Naive thymus-derived CD4-positive, alpha-beta T cell (primary cell): ENCODE measurements at places on chromosomes 2 and 18. TPM values are rescaled to one million over a fixed set of nuclear protein-coding genes. Genes with fewer than 3 reads are reported as not detected.

DNA sequence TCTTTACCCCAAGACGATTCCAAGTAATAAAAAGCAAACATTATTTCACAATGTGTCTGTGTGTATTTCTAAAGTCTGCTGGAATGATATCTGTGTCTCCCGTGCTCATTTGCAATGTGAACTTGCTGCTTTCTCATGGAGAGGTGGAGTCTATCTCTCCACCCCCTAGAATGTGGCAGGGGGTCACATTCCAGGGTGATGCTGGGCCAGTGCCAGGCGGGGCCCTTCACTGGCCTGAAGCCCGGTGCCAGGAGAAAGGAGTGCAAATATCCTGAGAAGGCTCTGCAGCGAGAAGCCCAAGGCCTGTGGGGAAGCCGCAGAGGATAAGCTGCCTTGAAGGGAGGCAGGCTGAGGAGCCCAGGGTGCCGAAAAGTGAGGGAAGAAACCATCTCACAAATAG, 26.8 kb upstream of the LDLRAD4 start:
- no peak overlapping the region for H3K27ac ChIP-seq
- no peaks in the 10 kb centered on the region for H3K36me3 ChIP-seq
- no peak for DNase-seq
- H3K4me3 ChIP-seq = no peak overlapping the region

DNA sequence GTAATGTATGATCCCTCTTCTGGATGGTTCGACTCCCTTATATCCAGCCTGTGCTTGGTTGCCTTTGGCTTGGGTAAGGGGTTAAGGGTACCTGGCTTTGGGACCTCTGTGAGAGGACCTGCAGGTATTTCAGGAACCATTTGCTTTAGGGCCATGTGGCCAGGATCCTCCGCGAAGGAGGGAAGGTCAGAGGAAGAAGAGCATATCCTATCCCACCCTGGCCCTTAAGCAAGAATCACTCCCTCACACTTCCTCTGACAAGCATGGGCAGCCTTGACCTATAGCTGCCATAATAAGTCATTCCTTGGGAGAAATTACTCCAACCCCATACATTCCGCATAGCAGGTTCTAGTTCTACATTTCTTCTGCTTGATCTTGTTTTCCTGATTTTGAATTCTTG, 59.1 kb upstream of the TXNDC2 start:
- H3K27ac ChIP-seq = no peak overlapping the region
- H3K27me3 ChIP-seq = no peaks in the 10 kb centered on the region
- H3K4me3 ChIP-seq = no peak overlapping the region
- no peak for DNase-seq
- no peaks in the 10 kb centered on the region for H3K36me3 ChIP-seq

GRCh38 chr2:160551259-160551658, 57.7 kb upstream of the RBMS1 start:
- no peaks in the 10 kb centered on the region for H3K27me3 ChIP-seq
- H3K4me3 ChIP-seq = no peak overlapping the region
- no peak for DNase-seq

DNA sequence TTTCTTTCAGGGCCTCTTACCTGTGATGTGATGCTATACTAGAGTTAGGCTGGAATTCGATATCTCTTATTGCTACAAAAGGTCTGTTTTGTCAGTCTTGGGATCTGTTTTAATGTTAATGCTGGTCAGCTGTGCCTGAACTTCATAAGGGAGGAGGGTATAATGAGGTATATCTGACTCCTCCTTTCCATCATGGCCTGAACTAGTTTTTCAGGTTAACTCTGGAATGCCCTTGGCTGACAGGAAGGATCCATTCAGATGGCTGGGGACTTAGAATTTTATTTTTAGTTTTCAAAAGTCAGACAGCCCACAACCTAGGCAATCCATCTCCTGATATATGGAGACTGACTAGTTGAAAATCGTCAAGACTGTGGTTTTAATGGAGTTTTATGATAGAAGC, 35.9 kb upstream of the TBC1D8 start:
- no peaks in the 10 kb centered on the region for H3K36me3 ChIP-seq
- H3K27ac ChIP-seq = no peak overlapping the region
- no peaks in the 10 kb centered on the region for H3K27me3 ChIP-seq

DNA sequence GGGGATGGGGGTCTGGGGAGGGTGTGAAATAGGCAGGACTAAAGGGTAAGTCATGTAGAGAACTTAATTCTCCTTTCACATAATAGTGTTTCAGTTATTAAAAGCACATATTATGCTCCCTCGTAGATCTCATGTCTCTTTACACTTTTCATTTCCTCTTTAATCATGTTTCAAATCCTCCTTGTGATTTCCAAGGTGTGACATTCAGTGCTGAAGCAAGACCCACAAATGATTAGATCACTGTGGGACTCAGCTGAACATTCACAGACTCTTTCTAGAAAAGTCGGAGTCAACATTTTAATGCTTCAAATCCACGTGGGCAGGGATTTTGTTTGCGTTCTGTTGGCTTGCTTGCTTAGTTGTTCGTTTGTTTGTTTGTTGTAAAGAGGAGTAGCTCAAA, 34.7 kb upstream of the CALCRL start:
- no peaks in the 10 kb centered on the region for H3K27me3 ChIP-seq
- H3K4me3 ChIP-seq = no peak overlapping the region
- no peaks in the 10 kb centered on the region for H3K4me1 ChIP-seq
- H3K27ac ChIP-seq = no peak overlapping the region

DNA sequence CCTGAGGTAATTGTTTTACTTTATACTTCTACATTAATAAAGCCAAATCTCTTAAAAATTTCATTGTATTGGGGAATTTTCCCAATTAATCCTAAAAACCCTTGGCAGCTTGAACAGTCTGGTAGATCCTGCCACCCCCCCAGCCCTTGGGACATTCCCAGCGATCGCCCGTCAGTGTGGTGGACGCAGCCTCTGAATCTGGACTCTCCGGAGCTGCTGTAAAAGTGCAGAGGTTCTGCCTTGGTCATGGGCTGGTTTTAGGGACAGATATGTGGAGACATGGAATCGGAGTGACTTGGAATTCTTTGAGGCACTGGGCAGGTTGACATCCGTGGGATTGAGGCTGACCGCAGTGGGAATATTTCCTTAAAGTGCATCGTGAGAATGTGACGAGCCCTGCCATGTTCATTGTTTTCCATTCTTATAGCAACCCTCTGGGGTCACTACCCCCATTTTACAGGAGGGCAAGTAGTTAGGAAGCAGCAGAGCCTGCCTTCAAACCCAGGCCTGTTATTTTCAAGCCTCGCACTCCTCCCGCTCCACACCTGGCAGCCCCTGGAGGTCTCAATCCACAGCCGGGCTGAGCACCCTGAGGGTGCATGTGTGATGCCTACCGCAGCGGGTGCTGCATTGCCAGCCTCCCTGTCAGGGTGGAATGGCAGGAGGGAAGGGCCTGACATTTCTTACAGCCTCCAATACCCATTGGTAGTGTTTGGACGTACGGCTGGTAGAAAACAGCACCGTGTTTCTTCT, 6.5 kb downstream of the EMILIN2 start:
- H3K36me3 ChIP-seq = no peaks in the 10 kb centered on the region
- H3K4me3 ChIP-seq = no peak overlapping the region
- peaks cover 15% of the 10 kb centered on the region for H3K27me3 ChIP-seq
- DNase-seq = no peak
- no peak overlapping the region for H3K27ac ChIP-seq
- H3K4me1 ChIP-seq = peaks cover 11% of the 10 kb centered on the region

- peak overlapping the region; percentile 78 for H3K27ac ChIP-seq
- H3K27me3 ChIP-seq = no peaks in the 10 kb centered on the region
- peak overlapping the region; percentile 97 for H3K4me3 ChIP-seq
- DNase-seq = no peak
Observed at GRCh38 chr2:24076849-24077534, 866 bp upstream of the SF3B6 start.

- H3K4me1 ChIP-seq = no peaks in the 10 kb centered on the region
- no peak overlapping the region for H3K4me3 ChIP-seq
- DNase-seq = no peak
- no peaks in the 10 kb centered on the region for H3K36me3 ChIP-seq
- no peak overlapping the region for H3K27ac ChIP-seq
- H3K27me3 ChIP-seq = no peaks in the 10 kb centered on the region
Observed at GRCh38 chr2:36489281-36489680, 108.7 kb downstream of the FEZ2 start.

DNA sequence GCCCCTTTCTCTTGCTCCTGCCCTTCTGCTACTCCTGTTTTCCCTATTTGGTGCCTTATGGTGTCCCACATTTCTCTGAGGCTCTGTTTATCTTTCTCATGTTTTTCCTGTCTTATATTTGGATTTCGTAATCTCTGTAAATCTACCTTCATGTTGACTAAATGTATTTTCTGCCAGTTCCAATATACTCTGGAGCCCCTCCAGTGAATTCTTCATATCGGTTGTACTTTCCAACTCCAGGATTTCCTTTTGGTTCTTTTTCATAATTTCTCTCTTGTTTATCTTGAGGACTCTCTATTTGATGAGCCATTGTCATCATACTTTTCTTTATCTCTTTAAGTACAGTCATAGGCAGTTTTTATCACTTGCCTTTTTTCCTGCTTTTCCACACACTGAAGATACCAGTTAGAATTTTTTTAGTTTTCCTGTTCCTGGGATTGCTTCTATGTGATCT, 19.1 kb downstream of the SCLY start:
- peaks cover 17% of the 10 kb centered on the region for H3K36me3 ChIP-seq
- H3K4me3 ChIP-seq = no peak overlapping the region
- no peaks in the 10 kb centered on the region for H3K27me3 ChIP-seq
- DNase-seq = no peak
- no peak overlapping the region for H3K27ac ChIP-seq

Gene TMEM169
- 2.0 TPM for total RNA-seq

- H3K27me3 ChIP-seq = no peaks in the 10 kb centered on the region
- no peak for DNase-seq
- no peak overlapping the region for H3K27ac ChIP-seq
- H3K36me3 ChIP-seq = no peaks in the 10 kb centered on the region
- no peak overlapping the region for H3K4me3 ChIP-seq
Observed at GRCh38 chr2:10144771-10145518, 22.4 kb downstream of the RRM2 start.

- no peak for DNase-seq
- H3K4me1 ChIP-seq = no peaks in the 10 kb centered on the region
- H3K36me3 ChIP-seq = no peaks in the 10 kb centered on the region
- H3K27me3 ChIP-seq = no peaks in the 10 kb centered on the region
- H3K27ac ChIP-seq = no peak overlapping the region
Observed at GRCh38 chr2:209908511-209908910, 93.9 kb upstream of the RPE start.

Gene DYNAP
- total RNA-seq = not detected

Gene CHST10
- total RNA-seq = 5.0 TPM
